ENCODE measurements at places on chromosomes 3 and 15. TPM values are rescaled to one million over a fixed set of nuclear protein-coding genes. Genes with fewer than 3 reads are reported as not detected.

FBXW12 gene
- not detected for polyA plus RNA-seq

CNTN3 gene
- not detected for polyA plus RNA-seq

EPHA3 gene
- not detected for polyA plus RNA-seq

CX3CR1 gene
- polyA plus RNA-seq, result 10.3 TPM

SMCO1 gene
- not detected for polyA plus RNA-seq

POLQ gene
- polyA plus RNA-seq, result not detected

SCN5A gene
- not detected for polyA plus RNA-seq

ZNF860 gene
- 27.7 TPM for polyA plus RNA-seq

PPIP5K1 gene
- polyA plus RNA-seq, result 12.9 TPM

CYP1A2 gene
- polyA plus RNA-seq, result not detected

SAMMSON gene
- polyA plus RNA-seq, result not detected

UACA gene
- 1.1 TPM for polyA plus RNA-seq

ZNF80 gene
- polyA plus RNA-seq, result not detected

SOX14 gene
- polyA plus RNA-seq, result not detected

GOLGA6L9 gene
- 0.60 TPM for polyA plus RNA-seq

TRPM1 gene
- polyA plus RNA-seq, result not detected

CLEC3B gene
- polyA plus RNA-seq, result not detected

RTP4 gene
- polyA plus RNA-seq, result 5.9 TPM

WDR82 gene
- polyA plus RNA-seq, result 55.0 TPM

C3orf33 gene
- 2.1 TPM for polyA plus RNA-seq

RAB7A gene
- 162 TPM for polyA plus RNA-seq

C3orf85 gene
- not detected for polyA plus RNA-seq

DAG1 gene
- 8.9 TPM for polyA plus RNA-seq

TASOR gene
- polyA plus RNA-seq, result 32.3 TPM

SLC38A3 gene
- polyA plus RNA-seq, result not detected

CYP8B1 gene
- polyA plus RNA-seq, result not detected

C3orf20 gene
- not detected for polyA plus RNA-seq

LINGO1 gene
- polyA plus RNA-seq, result not detected

GOLGA8F gene
- not detected for polyA plus RNA-seq

HEMK1 gene
- polyA plus RNA-seq, result 30.5 TPM

ADGRG7 gene
- not detected for polyA plus RNA-seq

GPR176 gene
- polyA plus RNA-seq, result 0.46 TPM

ANKUB1 gene
- polyA plus RNA-seq, result not detected

AADAC gene
- polyA plus RNA-seq, result not detected

CGGBP1 gene
- 79.9 TPM for polyA plus RNA-seq

GOLGA8S gene
- not detected for polyA plus RNA-seq

PPARG gene
- polyA plus RNA-seq, result not detected

CCR4 gene
- polyA plus RNA-seq, result not detected

VEPH1 gene
- polyA plus RNA-seq, result not detected

P2RY14 gene
- 4.8 TPM for polyA plus RNA-seq

FAM227B gene
- polyA plus RNA-seq, result 13.3 TPM

IL16 gene
- polyA plus RNA-seq, result 301 TPM

TUSC7 gene
- polyA plus RNA-seq, result not detected

LDHAL6B gene
- not detected for polyA plus RNA-seq

SNTN gene
- polyA plus RNA-seq, result not detected

PRTG gene
- not detected for polyA plus RNA-seq

SEMA3B gene
- polyA plus RNA-seq, result not detected

Data from IgD-negative memory B cell (primary cell).